ENCODE measurements at places on chromosomes 2 and 18.

DNA sequence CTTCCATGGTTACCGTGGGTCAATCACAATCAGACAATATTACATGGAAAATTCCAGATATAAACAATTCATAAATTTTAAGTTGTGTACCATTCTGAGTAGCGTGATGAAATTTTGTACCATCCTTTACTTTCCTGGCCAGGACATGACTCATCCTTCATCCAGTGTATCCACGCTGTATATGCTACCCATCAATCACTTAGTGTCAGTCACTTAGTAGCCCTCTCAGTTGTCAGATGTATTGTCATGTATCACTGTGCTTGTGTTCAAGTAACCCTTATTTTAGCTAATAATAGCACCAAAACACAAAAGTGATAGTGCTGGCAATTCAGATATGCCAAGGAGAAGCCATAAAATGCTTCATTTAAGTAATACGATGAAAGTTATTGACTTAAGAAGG, 282.6 kb downstream of the CPS1 start:
- DNase-seq = no peak

GRCh38 chr2:24009680-24010476, at the start of gene MFSD2B:
MFSD2B (plus strand) TSS chr2:24010085; CDS start chr2:24010097, 12 bp downstream.
- no peak for DNase-seq

DNA sequence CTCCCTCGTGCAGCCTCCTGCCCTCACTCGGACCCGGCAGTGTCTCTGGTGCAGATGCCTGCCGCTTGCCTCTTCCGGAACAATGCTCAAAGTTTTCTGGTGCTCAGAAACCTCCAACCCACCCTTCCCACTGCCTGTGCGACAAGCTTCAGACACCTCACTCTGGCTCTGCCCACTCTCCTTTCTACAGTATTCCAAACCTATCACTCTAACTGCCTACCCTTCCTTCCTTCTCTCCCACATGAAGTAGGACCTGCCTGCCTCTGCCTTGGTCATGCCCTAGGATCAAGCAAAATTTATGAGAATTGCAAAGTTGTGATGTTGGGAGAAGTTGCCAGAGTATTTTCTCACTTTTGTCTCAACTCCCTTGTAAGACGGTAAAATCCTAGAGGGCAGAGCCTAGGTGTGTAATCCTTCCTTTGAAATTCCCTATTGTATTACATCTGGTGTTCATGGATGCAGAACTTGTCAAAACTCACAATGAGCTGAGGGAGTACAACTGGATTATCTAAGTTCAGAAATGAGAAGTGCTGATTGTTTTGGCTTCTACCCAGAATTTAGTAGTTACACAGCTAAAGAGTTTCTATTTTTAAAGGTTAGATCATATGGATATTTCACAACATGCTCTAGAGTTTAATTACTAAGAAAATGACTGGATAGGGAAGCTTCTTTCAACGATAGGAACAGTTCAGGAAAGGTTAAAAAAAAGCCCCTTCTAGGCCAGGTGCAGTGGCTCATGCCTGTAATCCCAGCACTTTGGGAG, 7.2 kb downstream of the NPC1 start:
- DNase-seq = no peak

- DNase-seq = no peak
Observed at GRCh38 chr2:60459851-60460250, 93.6 kb downstream of the BCL11A start.

GRCh38 chr2:69731147-69731970, 10.6 kb upstream of the ANXA4 start:
- DNase-seq = no peak

Data from activated T-cell treated with anti-CD3 and anti-CD28 coated beads, Interleukin-2, amount 50 U/mL, for 24 hours (primary cell).